SW480 (cell line): ENCODE measurements at places on chromosomes 2 and 18.

GRCh38 chr2:29920631-29921559, 491 bp downstream of the ALK start:
- peak; percentile 10 for DNase-seq

GRCh38 chr2:240278661-240279060, 138.2 kb upstream of the OTOS start:
- no peak for DNase-seq

GRCh38 chr2:241151934-241152660, 1.8 kb downstream of the PPP1R7 start:
- no peak for DNase-seq

GRCh38 chr2:112795774-112796173, 11.5 kb upstream of the IL1A start:
- no peak for DNase-seq

- no peak for DNase-seq
Measured at GRCh38 chr18:30763902-30764350, 278.6 kb downstream of the DSC3 start.

GRCh38 chr2:187936228-187936627, 355.4 kb upstream of the GULP1 start:
- no peak for DNase-seq

GRCh38 chr18:8562070-8562469, 47.2 kb upstream of the RAB12 start:
- no peak for DNase-seq

DNA sequence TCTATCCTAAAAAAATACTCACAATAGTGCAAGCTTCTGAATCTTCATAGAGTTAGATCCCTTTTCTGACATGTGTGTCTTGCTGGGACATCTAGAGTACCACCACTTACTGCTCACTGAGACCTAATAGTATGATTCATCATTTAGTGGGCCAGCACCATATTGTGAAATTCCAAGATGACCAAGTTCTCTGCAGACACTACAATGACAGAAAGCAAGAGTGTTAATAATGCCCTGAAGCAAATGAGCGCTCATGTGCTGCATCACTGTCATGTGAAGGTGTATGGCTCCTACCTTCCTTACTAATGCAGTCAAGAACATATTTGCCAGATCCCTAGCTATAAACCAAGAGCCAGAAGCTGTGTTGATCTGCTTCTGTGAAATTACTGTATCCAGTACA, 606.2 kb upstream of the NXPH2 start:
- no peak for DNase-seq

- DNase-seq = no peak
Measured at GRCh38 chr2:9549420-9549819, 6.2 kb downstream of the ADAM17 start.

GRCh38 chr2:2590141-2590540, 259.1 kb upstream of the MYT1L start:
- no peak for DNase-seq

GRCh38 chr2:137968477-137969417, 4.5 kb downstream of the HNMT start:
- no peak for DNase-seq

GRCh38 chr2:26847655-26848335, at the start of gene DPYSL5:
Gene DPYSL5, plus strand, starts transcription at chr2:26848132. Its CDS starts 50,368 bp downstream, at chr2:26898500.
- peak; percentile 43 for DNase-seq

DNA sequence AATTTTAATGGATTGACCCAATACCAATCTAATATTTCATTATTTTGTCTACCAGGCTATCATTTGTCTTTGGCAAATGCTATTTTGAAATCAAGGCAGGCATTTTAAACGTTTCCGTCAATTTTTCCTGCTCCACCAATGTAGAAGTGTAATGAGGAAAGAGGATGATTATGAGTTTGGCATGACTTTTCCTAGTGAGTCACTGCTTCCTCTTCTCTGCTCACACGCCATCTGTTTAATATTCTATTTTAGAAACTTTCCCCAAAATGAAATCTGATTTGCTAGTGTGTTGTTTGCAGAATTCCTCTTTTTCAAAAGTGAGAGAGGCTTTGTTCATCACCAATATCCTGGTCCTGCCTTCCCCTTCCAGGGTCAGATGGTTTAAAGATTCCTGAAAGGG, 42.5 kb upstream of the PID1 start:
- no peak for DNase-seq

DNA sequence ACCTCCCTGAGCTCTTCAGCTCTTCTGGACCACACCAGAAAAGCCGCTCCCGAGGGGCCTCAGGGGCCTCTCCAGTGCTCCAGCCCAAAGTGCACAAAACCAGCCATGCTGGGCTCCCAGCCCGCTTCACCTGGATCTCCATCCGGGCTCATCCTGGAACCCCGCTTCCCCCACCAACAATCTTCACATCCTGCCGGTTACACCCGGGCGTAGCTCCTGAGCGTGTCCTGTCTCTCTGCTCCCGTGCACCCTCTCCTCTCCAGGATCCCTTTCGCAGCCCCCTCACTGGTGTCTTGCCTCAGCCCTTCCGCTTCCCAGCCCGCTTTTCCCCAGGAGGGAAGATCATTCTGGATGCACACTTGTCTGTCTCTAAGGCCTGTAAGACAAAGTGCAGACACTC, 123.7 kb upstream of the GLI2 start:
- DNase-seq = no peak

GRCh38 chr18:8176109-8176508, 433.1 kb upstream of the RAB12 start:
- no peak for DNase-seq

GRCh38 chr2:38432820-38433606, 55.9 kb upstream of the ATL2 start:
- no peak for DNase-seq

- no peak for DNase-seq
Measured at GRCh38 chr18:47341678-47342077, 90.2 kb upstream of the SKOR2 start.

GRCh38 chr2:72527424-72527823, 298.4 kb downstream of the EXOC6B start:
- DNase-seq = no peak

DNA sequence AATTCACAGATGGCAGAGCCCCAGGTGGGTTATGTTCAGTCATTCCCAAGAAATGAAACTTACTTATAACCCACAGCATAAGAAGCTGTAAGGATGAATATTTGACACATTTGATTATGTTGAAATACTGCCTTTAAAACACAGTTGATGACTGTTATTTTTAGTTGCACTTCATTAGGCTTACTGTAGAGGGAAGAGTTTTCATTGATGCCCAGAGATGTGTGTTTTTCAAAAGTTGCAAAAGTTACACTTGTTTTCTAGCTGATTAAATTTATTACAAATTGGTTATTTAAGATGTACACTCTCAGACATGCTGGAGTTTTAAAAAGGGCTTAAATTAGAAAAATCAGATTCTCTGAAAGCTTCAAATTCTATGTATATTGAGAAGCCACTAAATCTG, 506.1 kb downstream of the PARD3B start:
- DNase-seq = no peak

DNA sequence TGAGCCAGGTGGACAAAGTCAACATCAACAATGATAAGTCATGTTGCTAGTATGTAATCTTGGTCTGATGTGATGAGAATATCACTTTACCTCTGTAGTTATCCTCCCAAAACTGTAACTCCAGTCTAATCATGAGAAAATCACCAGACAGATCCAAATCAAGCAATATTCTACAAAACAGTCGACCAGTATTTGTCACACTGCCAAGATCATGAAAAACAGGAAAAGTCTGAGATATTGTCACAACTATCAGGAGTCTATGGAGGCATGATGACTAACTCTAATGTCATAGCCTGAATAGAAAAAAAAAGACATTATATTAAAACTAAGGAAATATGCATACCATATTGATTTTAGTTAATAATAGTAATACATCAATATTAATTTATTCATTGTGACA, 1883.3 kb upstream of the CELF4 start:
- no peak for DNase-seq

DNA sequence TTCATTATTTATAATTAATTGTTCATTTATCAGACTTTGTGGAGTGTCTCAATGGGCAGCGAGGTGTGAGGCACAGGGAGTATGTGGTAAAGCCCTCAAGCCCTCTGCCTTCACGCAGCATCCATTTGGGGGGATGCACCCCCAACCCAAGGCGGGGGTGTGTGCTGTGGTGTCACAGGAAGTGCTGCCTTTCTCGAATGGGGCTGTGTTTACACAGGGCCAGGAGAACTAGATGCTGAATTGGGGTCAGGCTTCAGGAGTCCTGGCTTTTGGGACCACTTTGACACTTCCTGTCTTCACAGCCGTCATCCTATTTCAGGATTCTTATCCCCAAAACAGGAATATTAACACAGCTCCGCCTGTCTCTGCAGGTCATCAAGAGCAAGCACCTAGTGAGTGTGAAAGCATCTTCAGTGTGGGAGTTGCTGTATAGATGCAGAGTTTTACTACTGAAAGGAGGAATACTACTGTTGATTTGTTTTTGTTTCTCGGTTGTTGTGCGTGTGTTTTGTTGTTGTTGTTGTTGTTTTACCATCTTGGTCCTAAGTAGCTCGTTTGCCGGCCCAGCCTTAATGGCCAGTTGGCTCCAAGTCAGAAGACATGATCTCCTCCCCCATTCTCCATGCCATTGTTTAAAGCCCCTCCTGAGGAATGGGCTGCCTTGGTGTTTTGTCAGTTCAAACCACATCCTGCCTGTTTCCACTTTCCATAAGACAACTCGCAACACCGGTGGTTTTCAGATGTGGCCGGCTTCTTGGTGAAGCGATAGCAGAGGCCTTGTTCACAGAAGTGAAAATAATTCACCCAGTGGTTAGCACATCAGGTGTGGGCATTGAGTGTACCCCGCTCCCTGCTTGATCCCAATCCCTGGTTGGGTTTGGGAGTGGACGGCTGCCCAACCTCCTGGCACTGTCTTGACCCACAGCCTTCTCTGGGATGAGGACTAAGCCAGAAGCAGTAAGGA, 221.3 kb downstream of the BCL2 start:
- no peak for DNase-seq

DNA sequence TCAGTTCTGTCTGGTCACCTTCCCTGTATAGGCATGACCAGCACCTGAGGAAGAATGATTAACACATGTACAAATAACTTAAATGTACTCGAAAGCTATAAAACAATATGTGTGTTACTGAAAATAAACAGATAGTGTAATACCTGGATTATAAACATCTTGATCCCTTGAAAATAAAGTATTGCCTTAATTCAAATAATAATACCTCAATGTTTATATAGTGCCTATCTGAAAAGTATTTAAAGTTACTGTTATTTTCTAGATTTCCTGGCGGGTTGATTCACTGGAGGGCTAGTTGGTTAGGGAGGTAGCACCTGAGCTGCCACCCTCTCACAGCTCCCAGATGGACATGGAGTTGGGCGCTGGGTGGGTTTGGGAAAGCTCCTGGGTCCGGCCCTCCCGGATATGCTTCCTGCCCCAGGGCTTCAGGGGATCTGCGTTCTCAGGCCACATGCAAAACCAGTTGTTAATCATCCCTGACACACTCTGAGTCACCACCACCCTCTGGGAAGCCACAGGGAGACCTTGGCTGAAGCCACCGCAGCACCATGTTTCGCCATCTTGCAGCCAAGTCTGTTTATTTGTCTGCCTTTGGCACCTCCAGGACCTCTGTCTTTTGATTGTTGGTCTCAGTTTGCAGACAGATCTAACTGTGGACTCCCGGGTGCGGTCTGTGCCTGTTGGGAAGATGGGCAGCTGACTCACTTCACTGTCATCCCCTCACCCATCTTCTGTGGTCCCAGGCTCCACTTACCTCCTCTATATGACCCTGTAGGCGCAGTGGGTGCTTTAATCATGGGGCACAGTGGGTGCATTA, 35.3 kb downstream of the RAB31 start:
- DNase-seq = peak; percentile 96

DNA sequence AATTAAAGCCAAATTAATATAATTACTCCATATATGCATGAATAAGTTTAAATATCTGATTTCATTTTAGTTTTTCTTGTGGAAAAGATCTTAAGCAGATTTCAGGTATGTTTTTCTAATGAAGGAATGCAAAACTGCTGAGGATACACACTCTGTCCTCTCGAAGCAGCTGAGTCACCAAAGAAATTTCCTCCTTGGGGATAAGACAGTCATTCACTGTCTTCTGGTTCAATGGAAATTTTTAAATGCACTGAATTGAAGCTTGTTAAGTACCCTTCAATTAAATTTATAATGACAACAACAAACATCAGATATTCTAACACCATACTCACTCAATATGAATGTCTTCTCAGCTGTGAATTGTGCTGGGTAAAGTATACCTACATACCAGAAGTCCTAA, 101.5 kb upstream of the DNER start:
- no peak for DNase-seq

DNA sequence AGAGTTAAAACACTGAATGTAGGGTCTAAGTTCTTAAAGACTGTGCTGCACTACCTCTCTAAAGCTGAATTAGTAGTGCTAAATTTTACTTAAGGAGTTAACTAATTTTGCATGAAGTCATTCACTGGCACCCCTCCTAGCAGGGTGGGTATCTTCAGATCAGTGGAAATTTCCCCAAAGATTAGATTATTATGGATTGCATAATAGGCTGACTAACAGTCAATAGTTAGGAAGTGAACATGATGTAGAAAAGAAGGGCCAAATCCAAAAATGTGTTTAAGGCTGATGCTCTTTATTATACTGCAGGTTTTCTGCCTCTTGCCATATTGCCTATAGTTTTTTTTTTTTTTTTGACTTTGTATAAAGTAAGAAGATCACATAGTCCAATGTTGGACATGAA, 5.2 kb downstream of the ZNF638 start:
- DNase-seq = no peak

DNA sequence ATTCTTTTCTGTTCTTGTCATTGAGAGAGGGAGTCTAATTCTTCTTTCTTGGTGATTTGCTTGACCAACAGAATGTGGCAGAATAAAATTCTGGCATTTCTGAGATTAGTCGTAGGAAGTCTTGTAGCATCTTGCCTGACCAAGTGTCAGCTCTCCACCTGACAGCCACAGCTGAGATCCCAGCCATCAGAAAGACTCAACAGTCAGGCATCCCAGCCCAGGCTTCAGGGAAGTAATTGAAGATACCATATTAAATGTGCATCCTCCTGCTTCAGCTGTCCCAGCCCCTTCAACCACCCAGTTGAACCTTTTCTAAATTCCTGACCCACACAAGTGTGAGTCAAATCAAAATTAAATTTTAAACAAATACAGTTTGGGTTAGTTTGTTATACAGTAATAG, 208.3 kb downstream of the PIK3C3 start:
- DNase-seq = no peak

DNA sequence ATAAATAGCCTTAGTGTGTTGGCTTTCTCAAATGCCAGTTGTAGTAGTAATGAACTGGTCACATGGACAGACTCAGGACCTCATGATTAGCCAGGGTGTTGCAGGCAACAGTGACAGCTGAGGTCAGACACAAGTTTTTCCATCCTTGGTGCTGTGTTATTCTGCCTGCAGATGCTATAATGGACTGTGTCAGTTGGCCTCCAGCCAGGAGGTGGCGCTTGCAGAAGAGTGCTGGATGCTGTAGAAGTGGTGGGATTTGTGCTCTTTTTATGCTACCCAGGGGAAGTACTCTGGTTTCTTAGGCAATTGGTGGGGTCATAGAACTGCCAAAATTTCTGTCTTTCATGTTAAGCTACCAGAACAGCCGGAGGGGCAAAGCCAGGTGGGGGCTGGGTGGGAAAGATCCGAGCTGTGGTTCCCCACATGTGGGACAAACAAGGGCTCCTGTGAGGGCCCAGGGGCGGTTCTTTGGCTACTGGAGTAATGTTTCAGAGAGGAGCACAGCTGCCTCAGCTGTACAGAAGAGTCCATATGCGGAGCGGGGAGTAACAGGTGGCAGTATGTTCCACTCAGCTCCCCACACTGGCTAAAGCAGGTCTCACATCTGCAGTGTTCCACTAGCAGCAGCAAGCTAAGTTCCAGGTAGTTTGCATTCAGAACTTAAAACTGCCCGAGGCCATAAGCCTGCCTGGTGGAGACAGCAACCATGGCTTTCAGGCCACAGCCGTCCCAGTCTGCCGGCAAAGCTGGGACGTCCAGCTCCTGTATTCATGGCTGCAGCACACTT, 104.4 kb downstream of the GULP1 start:
- DNase-seq = no peak
